Stimulated activated naive CD8-positive, alpha-beta T cell treated with anti-CD3 and anti-CD28 coated beads, Interleukin-15, amount 100 ng/mL, for 72 hours (primary cell): ENCODE measurements at places on chromosomes 7 and 10.

DNA sequence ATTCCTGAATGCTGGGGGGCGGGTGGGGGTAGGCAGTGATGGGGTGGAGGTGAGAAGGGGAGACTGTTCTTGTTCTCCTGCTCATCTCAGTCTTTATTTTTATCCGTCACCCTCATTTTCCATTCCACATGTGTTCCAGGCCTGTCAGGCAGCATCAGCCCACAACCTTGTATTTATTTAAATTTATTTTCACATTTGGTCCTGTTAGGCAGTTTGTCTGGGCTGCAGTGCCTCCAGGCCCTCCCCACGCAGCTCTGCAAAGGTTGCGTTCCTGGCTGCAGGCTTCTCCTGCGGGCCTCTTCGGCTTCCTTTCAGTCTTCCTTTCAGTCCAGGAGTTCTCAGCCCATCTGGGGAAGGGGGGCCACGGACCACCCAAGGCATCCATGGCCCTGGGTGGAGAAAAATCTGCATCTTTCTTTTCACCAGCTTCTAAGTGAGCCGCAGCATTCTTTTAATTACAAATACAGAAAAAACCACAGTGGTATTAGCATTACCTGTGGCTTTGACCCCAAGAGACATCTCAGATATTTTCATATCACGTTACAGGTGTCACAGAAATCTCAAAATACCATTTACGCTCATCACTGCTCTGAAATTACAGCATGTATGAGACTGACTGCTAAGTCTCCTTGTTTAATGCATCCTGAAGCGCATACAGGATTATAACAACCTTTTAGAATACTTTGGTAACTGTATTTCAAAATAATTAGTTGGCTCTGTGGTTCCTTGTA is 94.0 kb downstream of the C10orf105 start:
- DNase-seq = no peak

DNA sequence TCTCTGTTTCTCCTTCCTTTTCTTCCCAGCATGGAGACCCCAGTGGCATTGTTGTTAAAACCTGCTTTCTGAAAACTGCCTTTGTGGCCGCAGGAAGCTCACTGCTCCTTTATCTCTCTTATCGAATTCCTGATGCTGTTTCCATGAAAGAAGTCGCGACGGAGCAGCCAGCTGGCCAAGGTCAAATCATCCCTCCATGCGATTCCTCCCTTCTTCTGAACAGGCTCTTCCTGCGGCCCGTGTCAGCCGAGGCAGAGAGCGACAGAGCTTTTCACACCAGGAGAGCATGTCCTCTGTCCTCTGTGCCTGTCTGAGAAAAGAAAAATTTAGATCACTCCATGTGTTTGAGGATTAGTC is 242.1 kb upstream of the PITRM1 start:
- DNase-seq = no peak

DNA sequence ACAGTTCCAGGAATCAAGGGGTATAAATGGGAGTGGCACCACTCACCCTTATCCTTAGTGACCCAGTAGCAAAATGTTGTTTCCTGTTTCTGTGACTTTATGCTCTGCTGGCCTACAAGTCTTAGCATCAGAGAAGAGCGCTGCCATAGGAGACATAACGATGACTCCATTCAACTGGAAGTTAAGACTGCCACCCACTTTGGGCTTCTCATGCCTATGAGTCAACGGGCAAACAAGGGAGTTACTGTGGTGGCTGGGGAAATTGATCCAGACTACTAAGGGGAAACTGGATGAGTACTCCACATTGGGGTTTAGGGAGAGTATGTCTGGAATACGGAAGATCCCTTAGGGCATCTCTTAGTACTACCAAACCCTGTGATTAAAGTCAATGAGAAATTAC is 40.6 kb upstream of the PIK3CG start:
- DNase-seq = no peak

DNA sequence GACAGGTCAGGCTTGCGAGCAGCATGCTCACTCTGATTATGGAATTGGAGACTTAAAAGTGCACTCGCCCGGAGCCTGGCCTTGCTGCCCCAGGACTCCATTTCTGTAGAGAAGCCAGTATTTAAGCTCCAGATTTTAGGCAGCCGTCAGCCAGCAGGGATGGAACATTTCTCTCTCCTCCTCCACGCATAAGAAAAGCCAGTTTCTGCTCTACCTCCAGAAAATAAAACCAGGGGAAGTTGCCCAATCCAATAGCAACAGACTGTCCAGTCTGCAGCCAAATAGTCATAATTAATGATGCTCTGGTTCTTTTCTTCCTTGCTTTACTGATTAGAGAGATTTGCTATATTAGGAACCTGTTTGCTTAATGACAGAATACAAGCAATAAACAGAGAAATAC is 203.2 kb downstream of the GFRA1 start:
- no peak for DNase-seq

- no peak for DNase-seq
Observed at GRCh38 chr10:48697821-48698764, 13.4 kb downstream of the WDFY4 start.

GRCh38 chr7:83996879-83997278 is 197.7 kb downstream of the SEMA3A start:
- DNase-seq = no peak

- DNase-seq = no peak
Observed at GRCh38 chr7:33998476-33998875, 93.1 kb downstream of the BMPER start.
